ENCODE measurements at places on chromosomes 5 and 9.

DNA sequence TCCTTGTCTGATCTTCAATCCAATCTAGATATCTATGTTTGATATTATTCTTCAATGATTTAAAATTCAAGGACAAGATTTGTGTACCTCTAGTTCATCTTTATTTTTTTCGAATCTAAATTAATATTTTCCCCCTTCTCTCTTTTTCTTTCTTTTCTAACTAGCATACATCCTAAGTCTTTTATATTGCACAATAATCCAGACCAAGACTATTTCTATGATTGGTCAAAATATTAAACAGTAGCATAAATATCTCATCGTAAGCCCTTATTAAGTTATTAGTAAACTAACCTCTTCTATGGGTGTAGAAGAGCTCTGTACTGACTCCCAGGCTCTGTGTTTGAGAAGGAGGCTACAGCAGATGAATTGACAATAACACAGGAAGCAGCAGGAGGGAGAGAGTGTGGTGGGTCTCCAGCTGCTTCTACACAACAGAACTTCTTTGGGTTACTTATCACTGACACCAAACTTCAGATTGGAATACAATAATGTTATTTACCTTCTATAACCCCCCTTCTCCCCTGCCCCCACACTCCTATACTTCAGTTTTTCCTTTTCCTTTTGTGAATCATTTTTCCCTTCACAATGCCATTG, 11.9 kb upstream of the PLCXD3 start:
- no peak for DNase-seq

DNA sequence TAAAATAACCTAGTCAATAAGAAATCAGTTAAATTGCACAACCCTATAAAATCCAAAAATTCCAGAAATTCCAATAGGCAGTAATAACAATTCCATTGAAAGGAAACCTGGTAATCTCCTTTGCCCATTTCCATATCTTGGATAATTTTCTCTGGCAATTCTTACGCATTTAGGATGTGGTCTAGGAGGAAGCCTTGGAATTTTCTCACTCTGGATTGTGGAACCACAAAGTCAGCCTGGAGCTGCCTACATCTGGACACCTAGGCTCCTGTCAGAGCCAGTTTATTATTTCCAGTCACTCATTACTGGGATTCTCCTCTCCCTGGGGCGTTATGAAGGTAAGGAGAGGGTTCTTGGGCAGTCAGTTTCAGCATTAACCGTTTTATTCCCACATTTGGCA, 40.3 kb upstream of the GNE start:
- no peak for DNase-seq

DNA sequence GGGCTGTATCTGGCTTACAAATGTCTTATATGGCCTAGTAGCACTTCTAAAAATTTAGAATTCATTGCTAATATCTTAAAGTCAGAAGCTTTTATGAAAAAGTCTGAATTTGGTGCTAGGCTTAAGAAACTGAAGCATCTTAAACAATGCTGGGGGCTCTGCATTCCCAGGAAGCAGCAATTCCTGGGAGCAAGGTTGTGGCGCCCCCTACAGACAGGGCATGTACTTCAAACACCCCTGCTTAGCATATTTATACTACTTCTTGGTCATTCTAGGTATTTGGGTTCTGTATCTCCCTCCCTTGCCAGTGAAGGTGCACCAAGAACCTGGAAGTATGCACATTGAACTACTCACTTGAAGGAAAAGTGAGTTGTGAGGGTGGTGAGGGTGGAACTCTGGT, 64.6 kb upstream of the GRIA1 start:
- DNase-seq = no peak

- DNase-seq = no peak
These were observed 50.5 kb upstream of the AGXT2 start for GRCh38 chr5:35098214-35098613.

GRCh38 chr9:89821081-89821480, 216.3 kb downstream of the GADD45G start:
- DNase-seq = no peak

DNA sequence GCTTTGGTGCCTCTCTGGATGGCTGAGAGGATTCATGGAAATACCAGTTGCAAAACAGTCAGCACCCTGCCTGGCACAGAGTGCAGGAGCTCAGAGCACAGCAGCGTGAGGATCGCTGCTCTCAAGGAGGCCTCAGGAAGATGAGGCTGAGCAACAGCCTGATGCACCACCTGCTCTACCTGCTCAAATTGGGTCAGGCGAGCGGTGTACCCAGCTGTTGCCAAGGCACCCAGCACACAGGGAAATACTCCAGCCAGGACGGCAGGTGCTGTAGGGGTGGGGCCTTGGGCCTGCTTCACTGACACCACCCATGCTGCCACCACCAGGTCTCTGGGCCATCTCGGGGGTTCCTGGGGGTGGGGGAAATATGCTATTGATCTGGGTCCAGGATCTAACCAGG, 4.3 kb downstream of the EEIG1 start:
- peak; percentile 76 for DNase-seq

- DNase-seq = no peak
These were observed 584 bp downstream of the LMAN2 start for GRCh38 chr5:177350776-177351391.

GRCh38 chr5:149062371-149063016, 368 bp downstream of the SH3TC2 start:
- no peak for DNase-seq

- DNase-seq = no peak
These were observed 1.0 kb upstream of the HCN1 start for GRCh38 chr5:45697201-45697600.

- no peak for DNase-seq
These were observed 112.8 kb downstream of the ARHGAP26 start for GRCh38 chr5:142883025-142883424.

DNA sequence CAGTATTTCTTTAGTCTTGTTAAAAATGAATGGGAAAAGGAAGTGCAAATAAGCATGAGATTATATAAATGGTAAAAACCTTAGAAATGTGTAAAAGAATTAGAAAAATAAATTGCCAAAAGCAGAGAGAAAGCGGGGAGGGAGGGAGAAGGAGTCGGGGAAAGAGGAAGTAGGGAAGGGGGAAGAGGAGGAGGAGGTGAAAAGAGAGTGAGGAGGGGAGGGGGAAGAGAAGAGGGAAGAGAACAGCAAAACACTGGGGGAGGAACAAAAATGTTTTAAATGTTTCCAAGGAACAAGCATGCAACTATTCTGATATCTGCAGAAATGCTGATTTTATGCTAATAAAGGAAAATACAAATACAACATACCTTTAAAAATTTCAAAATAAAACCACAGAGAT, 317.5 kb downstream of the PIK3R1 start:
- no peak for DNase-seq

Data from suprapubic skin (tissue), 4 donors.